NCI-H526 (cell line): ENCODE measurements at places on chromosomes 5 and 9.

DNA sequence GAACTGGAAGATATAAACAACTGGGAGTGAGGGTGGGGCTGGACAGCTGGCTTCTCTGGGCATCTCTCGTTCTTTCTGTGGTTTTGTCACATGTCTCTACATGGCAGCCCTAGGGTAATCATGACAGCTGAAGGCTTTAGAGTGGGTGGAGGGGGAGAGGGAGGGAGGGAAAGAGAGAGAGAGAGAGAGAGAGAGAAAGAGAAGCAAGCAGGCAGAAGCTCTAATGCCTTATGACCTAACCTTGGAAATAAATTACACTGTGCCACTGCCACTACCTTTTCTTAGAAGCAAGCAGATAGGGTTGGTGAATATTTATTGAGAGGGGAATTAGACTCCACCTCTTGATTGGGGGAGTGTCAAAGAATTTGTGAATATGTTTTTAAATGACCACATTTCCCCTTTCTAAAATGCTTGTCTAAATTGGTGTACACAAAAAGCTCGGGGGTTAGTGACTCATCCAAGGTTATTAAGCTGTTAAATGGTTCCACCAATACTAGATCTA lies 2.6 kb upstream of the DAPK1 start:
- peak; percentile 5 for DNase-seq

GRCh38 chr5:133801955-133802751 lies 166.3 kb downstream of the C5orf15 start:
- DNase-seq = no peak

DNA sequence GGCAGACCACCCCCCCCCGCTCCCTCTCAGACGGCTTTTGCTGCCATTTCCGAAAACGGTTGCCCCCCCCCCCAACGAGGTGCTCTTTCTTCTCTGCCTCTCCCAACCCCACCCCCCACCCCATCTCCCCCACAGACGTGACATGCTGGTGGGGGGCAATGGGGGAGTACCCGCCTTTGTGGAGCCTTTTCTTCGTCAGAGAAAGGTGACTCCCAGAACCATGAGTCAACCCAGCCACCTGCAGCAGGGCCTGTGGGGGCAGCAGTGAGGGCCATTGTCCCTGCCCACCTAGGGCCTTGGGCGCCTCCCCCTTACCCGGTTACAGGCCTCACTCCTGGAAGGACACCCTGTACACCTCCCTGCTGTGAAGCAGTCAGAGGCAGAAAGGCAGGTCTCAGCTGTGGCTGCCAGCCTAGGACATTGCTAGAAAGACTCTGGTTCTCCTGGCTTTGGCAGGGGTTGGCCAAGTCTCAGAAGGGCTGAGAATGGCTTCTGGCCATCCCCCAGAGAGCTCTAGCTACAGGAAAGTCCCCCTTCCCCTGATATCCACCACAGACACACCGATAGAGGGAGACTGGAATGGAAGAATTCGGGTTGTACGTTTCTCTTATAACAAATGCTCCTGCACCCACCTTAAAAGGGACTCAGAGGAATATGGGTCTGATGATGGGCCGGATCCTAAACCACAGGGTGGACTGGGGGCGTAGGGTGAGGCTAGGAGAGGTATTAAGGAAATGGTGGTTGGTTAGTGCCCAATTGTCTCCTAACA lies 2.2 kb downstream of the DNAJB5 start:
- no peak for DNase-seq

DNA sequence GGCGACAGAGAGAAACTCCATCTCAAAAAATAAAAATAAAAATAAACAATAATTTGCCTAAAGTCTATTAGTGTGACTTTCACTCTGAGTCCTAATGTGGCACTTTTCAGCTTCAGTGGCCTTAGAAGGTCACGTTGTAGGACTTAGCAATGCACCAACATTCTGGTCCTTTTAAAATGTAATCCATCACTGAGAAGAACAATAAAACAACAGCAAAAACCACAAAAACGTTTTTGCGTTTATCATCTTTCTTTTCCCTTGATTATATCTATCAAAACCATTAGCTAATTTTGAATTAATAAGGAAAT lies 190.1 kb upstream of the ZNF608 start:
- DNase-seq = no peak

DNA sequence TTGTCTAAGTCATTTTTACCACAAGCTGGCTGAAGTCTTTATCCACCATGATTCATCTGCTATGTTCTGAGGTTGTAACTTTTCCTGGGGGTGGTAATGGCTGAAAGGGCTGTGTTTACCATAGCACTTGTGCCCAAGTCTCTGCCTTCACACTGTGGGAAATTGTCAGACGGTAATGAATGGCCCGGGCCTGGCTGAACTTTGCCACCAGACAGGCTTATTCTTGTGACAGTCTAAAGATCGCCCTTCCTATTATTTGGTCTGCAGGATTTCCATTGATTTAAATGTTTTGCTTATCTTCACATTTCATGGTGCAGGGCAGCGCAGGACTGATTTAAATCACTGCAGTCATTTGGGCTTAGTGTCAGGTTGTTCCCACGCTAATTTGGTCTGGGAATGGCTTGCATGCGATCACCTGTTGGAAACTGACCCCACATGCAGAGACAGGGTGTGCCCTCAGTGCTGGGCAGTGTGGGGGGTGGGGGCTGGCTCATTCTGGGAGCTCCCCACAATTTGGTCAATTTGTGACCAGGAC lies 109.3 kb upstream of the ICE1 start:
- DNase-seq = no peak

DNA sequence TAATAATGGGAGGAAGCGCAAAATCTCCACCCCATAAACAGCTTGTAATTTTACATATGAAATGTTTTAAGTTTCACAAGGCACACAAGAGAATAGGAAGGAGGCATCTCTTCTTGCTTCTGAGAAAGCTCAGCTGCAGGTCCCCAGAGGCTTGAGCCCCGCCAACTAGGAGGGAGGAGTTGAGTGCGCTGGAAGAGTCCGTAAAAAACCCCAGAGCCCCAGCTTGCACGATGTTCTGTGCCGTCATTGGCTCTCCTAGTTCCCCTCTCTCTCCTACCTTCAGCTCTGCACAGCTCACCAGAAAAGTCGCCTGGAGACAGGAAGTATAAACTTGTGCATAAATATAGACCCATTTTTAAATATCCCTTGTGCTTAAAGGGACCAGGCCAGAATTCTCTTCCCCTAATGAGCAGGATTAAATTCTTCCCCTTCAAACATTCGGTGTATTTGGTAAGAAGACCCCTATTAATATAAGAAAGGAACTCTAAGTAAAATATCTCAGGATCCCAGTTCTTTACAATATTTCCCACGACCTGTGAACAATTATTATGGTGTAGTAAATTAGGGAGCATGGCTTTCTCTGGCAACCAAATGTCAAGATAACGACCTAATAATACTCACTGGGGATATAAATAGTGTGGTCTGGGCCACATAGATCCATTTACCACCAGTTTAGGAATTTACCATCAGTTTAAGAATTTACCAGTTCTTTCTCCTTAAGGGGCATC lies 13.7 kb downstream of the GLRX start:
- no peak for DNase-seq

- no peak for DNase-seq
Observed at GRCh38 chr9:93261281-93261680, 77.3 kb downstream of the WNK2 start.

DNA sequence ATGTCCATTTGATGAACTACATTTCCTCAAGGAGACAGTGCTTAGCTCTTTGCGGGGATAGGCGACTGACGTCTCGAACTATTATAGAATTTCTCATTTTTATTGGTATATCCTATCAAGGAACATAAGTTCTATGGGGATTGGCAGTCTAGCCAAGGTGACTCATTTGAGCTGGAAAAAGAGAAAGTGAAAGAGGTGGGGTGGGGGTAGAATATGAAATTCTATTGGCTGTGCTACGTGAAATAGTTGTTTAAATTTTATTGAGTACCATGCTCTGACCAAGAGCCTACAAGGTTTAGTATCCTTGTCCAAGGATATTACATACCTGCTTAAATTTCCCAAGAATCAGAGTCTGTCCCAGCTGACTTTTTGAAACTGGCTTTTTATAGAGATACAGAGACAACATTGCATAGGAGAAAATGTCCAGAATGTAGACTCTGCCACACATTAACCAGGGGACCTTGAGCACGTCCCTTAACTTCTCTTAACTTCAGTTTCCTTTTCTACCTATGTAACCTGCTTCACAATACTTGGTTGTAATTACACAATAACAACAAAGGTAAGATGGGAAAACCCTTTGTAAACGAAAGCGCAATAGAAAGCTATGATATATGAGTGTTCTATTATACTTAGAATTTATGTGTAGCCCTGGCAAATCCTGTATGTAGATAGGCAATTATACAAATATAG lies 226.4 kb upstream of the WWC1 start:
- DNase-seq = no peak

GRCh38 chr5:137146402-137146890 lies 352.7 kb downstream of the SPOCK1 start:
- peak; percentile 63 for DNase-seq

DNA sequence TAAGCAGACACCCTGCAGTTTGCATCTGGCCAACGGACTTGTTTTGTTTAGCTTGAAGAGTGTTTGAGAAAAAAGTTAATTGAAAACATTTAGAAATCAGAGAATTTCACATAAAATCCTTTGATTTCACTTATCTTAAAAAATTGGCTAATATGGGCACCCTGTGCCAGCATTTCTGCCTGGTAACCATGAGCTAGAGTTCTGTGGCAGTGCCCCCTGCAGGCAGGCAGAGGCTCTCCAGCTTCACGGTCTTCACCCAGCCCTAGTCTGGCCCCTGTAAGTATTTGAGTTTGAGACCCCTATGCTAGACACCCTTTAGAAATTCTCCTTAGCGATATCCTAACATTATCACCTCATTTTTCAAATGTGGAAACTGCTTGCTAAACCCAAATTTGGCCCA lies 18.8 kb upstream of the FANCC start:
- no peak for DNase-seq

- DNase-seq = no peak
Observed at GRCh38 chr5:86918246-86918645, 300.5 kb downstream of the COX7C start.

- no peak for DNase-seq
Observed at GRCh38 chr9:31612336-31613030, 772.0 kb upstream of the ACO1 start.

- no peak for DNase-seq
Observed at GRCh38 chr5:38267372-38267771, 9.0 kb downstream of the EGFLAM start.

DNA sequence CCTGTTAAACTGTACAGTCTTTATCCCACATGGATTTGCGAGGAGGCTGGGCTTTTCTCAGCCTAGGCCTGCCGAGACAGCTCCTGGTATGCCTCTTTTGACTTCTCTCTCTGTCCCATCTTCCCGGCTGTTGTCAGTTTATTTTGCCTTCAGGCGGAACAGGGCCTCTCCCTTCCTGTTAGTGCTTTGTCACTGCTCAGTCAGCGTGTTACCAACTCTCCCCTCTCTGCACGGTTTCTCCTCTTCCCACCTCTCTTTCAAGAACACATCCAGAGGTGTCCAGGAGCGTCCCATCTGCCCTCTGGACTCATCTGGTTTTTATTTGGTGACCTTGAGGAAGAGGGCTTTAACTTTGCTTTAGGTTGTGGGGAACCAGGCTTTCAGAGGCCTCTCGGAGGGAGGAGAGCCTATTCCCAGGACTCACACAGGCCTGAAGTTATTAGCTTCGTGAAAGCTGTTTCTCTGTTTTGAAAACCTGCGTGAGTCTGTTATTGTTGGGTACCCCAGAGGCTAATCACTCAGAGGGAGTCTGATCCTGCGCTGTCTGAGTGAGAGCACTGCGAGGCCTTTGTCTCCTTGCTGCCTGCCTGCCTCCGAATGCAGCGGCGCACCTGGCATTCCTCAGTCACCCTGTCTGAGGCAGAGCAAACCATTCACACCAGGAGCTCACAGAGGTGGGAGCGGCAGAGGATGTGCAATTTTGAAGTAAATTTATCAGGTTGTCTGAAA lies 234.4 kb upstream of the MPDZ start:
- no peak for DNase-seq

DNA sequence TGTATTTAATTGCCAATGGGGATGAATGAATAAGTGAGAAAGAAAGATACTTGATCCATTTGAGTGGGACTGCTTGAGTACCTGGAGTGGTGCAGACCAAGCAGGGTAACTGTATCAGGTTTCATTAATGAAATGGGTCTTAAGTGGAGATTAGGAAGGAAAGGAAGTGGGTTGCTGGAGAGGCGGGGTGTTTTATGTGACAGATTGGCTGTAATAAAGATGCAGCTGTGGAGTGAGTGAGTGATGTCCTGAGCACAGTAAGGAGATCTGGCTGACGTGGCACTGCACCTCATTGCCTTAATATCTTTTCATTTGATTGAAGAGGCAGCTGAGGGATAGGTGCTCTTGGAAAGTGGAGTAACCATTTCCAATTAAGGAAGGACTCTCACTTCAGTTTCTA lies 161.0 kb upstream of the CCDC152 start:
- DNase-seq = no peak

DNA sequence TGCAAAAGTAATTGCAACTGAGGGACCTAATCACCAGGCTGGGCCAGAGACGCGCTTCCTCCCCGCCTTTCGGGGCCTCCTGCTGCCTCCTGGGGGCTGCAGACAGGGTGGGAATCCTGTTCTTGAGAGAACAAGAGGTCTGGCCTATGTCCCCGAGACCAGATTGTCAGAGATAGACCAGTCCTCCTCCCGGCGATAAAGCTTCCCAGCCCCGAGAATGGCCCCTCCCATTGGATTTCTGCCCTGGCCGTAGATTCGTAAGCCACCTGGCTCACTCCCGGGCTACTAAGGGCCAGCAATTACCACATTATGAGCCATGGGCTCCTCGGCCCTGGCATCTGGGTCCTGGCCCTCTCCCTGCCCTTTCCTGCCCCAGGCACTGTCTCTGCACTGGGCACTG lies 70.4 kb downstream of the HRH2 start:
- no peak for DNase-seq

DNA sequence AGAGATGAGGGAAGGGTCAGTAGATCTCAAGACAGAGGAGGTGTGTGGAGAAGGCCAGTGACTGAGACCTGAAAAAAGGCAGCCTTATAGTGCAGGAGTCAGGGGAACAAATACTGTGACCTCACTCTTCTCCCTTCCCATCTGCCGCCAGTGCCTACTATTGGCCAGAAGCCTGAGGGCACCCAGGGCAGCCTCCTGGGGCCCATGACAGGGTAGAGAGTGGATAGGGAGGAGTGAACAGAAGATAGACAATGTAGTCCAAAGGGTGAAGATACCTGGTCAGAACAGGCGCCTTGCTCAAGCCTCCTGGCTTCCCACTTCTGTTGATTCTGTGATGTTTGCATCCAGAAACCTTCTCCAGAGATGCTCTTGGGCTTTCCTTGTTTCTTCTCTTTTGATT lies 196.7 kb downstream of the PBX3 start:
- no peak for DNase-seq

GRCh38 chr9:7542693-7543092 lies 256.9 kb downstream of the DMAC1 start:
- DNase-seq = no peak

DNA sequence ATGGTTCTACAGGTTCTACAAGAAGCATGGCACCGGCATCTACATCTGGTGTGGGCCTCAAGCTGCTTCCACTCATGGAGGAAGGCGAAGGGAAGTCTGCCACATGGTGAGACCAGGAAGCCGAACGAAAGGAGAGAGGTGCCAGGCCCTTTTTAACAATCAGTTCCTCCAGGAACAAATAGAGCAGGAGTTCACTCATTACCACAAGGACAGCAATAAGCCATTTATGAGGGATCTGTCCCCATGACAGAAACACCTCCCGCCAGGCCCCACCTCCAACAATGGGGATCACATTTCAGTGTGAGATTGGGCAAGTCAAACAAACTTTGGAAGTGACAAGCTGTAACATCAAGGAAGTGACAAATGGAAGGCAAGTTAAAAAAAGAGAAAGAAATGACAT lies 95.5 kb upstream of the PTPN3 start:
- no peak for DNase-seq

- DNase-seq = no peak
Observed at GRCh38 chr5:128197896-128198522, 114.4 kb downstream of the SLC12A2 start.
